COLO829 (cell line): ENCODE measurements at places on chromosomes 1 and 21.

DNA sequence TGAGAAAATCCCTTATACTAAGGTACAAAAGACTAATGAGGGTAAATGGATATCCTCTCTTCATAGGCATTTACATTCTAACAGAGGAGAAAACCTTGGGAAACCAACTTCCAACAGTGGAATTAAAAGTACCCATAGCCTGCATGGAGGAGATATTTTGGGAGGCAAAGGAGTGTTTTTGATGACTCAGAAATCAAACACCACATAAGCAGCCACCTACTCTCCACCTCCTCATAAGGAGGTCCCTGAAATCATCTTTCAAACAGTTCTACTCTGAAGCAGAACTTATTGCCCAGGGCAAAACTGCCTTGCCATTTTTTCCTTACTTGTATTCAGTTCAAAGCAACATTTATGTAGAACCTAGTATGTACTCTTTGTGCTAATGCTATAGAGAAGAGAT is 211.3 kb downstream of the KCNH1 start:
- no peak for DNase-seq

DNA sequence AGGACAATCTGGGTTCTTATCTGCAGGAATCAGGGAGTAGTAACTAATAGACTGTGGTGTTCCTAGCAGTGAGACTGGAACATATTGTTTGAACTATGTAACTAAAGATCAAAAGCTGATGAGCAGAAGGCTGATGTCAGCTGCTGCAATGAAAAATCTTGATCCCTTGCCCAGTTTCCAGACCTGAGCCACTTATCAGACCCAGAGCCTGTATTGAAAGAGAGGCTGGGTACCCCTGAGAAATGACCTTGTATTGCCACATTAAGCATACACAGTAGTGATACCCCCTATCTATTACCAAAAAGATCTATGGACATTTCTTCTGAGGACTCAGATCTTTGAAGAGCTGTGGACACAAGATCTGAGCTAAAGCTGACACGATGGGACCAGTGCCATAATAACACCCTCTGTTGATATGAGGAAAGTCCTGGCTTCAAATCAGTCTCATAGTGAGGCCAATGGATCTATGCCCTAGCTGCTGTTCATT is 178.0 kb upstream of the GALNT2 start:
- no peak for DNase-seq

DNA sequence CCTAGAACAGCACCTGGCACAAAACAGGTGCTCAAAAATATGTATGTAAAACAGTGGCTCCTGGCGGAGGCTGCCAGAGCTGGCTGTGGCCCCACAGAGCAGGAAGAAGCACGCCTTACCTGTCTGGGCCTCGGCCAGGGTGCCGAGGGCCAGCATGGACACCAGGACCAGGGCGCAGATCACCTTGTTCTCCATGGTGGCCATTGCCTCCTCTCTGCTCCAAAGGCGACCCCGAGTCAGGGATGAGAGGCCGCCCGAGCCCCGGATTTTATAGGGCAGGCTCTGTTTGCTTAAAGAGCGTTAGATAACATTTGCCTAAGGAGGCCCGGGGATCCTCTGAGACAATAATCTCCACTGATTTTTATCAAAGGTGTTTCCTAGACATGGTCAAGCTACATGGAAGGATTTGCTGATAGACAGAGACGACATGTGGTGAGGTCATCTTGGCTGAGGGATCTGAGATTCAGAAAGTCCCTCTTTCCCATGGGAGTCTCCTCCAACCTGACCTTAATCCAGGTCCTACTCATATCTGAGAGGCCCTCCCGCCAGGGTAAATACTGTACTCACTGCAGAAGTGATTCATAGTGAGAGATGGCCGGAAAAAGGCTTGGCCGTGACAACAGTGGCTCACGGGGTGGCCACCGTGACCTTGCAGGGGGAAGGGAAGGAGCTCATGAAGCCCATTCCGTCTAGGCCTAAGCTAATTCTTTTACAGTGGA is at the start of gene TFF1:
TSS of gene TFF1 (minus strand) at position 244 of the 719 bp plus-strand sequence. CDS start at position 204, 40 bp downstream.
- no peak for DNase-seq

- DNase-seq: no peak
Observed at GRCh38 chr1:65476327-65476726, 55.9 kb downstream of the LEPR start.

- no peak for DNase-seq
Observed at GRCh38 chr21:37507716-37508115, 141.1 kb downstream of the DYRK1A start.
